Spleen (tissue), 13 donors: ENCODE measurements at places on chromosomes 6 and 20.

GRCh38 chr6:36523936-36524499 lies 23.3 kb downstream of the STK38 start:
- DNase-seq, result no peak

- DNase-seq, result peak; percentile 34
Observed at GRCh38 chr6:68194846-68195478, 440.1 kb upstream of the ADGRB3 start.

DNA sequence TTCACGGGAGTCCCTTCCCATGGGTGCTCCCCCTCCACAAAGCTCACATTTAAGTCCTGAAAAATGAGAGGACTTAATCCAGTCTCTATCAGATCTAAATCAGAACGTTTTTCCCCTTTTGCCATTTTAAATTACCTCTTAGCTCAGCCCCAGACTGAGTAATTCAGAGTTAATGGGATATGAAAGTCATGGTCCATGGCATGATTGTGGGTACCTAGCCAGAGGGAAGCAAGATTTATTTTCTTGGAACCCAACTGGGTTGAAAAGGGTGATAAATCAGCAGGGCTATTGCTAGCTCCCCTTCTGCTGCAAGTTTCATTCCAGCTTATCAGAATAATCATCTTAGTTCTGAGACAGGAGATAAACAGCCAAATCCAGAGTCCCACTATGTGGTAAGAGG lies 320.2 kb upstream of the CHD6 start:
- no peak for DNase-seq

- DNase-seq, result no peak
Observed at GRCh38 chr20:50398821-50399554, 111.2 kb upstream of the PTPN1 start.

- no peak for DNase-seq
Observed at GRCh38 chr6:126030045-126030444, 43.7 kb downstream of the TRMT11 start.

DNA sequence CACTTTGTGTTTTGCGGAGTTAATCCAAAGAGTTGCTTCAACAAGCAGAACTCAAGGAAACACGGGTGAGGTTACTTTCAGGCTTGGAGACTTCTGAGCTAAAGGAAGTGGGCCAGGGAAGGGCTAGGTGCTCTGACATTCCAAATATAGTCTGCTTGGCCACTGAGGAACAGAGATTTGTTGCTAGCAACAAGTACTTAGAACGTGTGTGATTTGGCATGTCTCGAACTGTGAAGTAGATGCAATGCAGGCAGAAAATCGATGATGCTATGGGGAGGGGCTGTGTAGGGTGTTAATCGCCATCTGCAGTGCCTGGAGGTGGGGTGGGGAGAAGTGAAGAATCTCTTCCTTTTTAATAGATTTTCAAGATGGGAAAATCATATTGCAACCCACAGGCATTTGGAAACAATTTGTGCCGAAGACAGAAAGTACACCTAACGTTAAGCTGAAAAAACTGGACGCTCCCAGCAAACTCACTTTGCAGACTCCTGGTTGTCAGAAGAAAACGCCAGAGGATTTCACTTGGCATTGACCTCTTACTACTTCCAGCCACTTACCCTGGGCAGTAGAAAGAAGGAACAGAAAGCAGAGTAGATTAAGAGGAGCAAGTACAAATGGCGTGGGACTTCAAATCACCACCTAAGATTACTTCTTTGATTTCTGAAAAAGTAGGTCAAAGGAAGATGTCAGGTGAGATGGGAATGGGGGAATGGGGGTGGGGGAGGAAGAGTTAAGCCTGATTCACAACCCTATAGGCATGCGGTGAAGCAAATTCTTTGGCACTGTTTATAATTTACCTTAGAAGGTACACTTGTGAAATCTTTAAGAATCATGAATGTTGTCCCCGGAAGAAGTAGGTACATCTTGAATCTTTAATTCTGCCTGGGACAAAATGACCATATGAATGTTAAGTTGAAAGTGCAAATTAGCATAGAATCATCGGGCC lies 314.1 kb downstream of the CD83 start:
- no peak for DNase-seq

DNA sequence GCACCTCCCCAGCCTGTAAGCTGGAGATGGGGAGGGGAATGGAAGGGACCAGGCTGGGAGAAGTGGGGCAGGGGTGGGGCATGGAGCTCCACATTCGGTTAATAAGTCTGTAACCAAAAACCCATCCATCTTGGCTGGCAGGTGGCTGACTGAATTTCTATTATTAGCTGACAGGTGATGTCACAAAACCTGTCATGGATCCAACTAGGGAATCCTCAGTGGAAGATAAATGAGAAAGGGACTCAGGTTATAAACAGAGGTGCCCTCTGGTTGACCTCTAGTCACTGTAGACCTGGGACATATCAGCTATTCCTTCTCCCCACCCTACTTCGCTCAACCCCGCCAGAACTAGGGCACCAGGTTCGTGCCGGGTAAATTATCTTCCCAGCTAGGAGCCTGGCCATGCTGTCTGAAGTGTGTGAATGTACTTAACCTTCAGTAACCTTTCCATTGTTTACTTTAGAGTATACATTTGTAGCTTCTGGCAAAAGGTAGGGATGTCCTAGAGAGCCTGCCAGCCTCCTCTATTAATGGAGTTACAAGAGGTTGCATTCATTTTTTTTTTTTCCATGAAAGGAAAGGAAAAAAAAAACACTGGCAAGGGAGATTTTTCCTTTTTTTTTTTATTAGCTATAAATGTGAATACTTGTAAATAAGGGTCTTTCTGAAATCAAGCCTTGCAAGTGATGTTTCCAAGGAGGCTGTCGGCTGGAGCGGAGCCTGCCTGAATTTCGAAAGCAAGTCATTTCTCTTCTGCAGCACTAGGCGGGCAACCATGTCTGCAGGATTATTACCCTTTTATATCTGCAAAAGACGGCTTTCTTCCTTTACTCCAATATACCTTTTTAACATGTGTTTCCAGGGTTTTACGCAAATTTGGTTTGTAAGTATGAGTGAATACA lies 135.9 kb downstream of the TMEM242 start:
- no peak for DNase-seq

DNA sequence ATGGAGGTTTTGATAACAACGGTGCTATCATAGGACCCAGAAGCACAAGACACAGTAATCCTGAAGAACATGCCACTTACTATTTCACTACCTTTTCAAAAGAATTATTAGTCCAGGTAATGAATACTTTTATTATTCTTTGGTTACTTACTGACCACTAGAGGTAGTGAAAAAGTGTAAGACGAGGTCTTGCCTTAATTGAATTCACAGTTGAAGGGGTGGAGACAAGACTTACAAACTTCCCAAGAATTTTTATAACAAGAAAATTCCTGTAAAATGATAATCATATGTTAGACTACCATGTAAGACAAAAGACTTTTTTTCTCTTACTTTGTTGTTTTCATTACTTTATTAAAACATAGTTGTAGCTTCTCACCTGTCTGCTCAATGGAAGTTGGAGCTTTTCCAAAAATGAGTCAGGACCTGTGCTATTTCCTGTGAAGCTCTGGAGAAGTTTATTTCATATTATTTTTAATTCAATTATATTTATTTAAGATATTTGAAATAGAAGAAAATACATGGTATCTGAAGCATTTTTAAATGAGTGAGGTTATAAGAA lies 52.4 kb downstream of the DOP1A start:
- no peak for DNase-seq

GRCh38 chr20:45238139-45238538 lies 16.2 kb downstream of the SLPI start:
- DNase-seq, result no peak

GRCh38 chr6:54574671-54575070 lies 266.4 kb downstream of the TINAG start:
- no peak for DNase-seq

DNA sequence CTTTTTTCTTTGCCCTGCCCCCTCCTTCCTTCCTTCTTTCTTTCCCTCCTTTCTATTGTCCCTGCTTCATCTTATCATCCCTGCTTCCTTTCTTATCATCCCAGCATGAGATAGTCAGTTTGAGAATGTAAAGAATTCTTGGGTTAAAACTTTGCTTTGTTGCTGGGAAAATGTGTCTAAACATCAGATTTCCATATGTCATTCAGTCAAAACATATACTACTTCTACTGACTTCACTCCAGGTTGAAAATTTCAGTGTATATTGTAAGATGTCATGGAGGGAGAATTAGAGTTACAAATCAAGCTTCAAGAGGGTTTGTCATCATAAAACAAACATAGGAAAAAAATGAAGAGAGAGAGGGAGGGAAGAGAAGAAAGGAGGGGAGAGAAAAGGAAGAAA lies 358.4 kb upstream of the SOX4 start:
- DNase-seq, result no peak

DNA sequence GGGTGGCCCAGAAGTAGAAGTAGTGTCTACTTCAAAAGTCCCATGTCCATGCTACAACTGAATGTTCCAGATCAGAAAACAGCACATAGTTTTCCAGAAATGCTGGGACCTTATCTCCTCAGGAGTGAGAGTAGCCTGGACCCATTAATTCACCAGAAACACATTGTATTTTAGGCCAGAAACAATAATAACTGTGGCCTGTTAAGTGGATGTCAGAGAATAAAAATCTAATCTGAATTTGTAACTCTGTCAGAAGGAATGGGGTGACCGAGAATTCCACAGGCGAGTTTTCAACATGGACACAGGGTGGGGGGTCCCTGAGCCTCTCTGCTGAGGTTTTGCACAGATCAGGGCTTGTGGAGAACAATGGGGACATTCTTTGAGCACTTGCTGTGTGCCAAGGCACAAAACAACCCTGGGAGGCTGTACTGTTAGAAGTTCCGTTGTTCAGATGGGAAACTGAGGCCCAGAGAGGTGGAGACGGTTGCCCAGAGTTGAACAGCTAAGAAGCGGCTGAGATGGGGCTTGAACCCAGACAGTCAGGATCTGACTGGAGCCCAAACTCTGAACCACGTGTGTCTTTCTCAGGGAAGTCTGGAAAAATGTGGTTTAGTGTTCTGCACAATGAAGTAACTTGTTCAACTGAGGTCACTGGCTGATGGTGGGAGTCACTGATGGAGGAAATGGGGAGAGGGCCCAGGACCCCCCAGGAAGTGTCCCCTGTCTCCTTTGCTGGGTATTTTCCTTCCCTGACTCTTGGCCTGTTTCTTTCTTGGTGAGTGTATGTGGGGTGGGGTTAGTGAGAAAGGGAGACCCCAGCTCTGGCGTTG lies 44.2 kb downstream of the SNAI1 start:
- no peak for DNase-seq

DNA sequence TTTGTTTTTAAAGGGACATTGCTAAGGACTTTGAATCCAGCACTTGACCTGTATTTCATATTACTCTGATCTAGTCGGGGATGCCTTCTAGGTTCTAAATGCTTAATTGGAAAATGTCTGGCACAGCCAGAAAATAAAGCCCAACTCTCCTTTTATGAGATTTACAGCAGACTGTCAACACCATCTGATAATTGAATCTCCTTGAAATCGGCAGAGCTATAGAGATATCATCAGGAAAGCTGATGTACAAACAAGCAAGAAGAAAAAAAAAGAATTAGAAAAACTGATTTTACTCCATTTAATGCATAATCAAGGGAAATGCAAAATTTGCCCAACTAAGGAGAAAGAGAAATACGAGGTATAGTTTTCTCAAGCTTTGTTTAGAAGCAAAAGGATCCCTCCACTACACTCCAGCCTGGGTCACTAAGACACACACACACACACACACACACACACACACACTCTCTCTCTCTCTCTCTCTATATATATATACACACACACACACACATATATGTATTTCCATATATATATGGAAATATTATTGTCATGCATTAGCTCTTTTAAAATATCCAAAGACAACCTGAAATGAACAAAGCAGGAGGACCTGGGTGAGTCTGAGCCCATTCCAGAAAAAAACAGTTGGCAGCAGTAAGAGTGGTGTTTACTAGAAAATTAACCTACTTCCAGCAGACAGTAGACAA lies 9.5 kb upstream of the FOXC1 start:
- DNase-seq, result no peak
